ENCODE measurements at places on chromosomes 6 and 20.

- DNase-seq = no peak
Observed at GRCh38 chr6:75296811-75297779, 12.5 kb upstream of the TMEM30A start.

- DNase-seq = no peak
Observed at GRCh38 chr20:63106108-63106764, 99.5 kb upstream of the BHLHE23 start.

- DNase-seq = no peak
Observed at GRCh38 chr6:63716169-63716568, 80.6 kb downstream of the PHF3 start.

DNA sequence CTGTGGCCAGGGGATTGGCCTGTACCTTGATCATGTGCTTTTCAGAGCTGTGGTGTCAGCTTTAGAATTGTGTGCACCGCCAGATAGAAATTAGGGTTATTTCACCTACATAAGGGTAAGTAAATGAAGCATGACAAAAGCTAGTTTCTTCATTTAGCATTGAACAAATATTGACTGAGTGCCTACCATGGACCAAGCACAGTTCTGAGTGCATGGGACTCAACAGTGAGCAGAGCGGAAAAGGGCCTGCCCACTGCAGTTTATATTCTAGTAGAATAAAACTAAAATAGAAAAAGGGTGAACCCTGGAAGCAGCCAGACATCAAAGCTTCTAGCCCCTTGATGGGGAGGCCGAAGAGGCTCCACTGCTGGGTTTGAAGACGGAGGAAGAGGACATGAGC is 25.6 kb downstream of the ECT2L start:
- DNase-seq = no peak

GRCh38 chr6:125129354-125129753 is 24.2 kb upstream of the TPD52L1 start:
- no peak for DNase-seq

GRCh38 chr6:168181876-168182275 is 102.9 kb upstream of the FRMD1 start:
- DNase-seq = no peak

- DNase-seq = no peak
Observed at GRCh38 chr20:23228912-23229311, 121.7 kb upstream of the NXT1 start.

- DNase-seq = no peak
Observed at GRCh38 chr20:47862574-47863240, 77.4 kb upstream of the SULF2 start.

DNA sequence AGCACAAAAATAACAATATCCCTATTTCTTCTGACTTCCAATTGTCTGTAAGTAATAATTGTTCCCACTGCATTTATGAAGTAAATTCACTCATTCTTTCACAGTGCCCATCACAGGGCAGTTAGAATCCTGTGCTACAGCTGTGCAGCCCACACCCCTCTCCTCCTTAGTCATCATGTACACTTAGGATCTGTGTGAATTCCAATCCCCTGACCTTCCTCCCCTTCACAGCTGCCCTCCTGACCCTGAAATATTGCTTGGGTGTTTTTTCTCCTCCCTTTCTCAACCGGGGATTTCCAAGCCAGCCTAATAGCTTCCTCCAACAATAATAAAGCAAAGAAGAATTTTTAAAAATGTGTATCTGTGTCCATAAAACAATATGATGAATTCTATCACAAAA is 91.5 kb upstream of the BEND6 start:
- no peak for DNase-seq

- DNase-seq = no peak
Observed at GRCh38 chr6:161439093-161439492, 165.2 kb upstream of the AGPAT4 start.

GRCh38 chr6:15322781-15323536 is 77.1 kb downstream of the JARID2 start:
- DNase-seq = no peak

DNA sequence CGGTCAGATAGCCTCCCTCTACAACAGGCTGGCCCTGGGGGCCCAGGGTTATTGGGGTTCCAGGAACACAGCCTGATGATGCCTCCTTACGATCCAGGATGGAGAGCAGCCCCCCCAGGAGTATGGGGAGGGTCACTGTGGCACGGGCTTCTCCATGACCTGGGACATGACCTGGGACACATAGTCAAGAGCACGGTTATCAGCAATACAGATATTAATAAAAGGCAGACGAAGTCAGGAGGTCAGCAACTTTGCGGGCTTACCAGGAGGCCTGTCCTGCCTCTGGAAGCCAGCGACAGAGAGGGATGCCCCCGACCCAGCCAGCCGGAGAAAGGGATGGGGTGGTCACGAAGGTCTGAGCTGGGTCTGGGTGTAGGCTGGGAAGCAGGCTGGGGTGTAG is 795 bp downstream of the MMP24OS start:
- DNase-seq = no peak

GRCh38 chr6:43428112-43428570 is 800 bp downstream of the ABCC10 start:
- no peak for DNase-seq
